ENCODE measurements at places on chromosomes 13 and 19.

GRCh38 chr19:33562636-33563035 lies 41.0 kb upstream of the PEPD start:
- no peak for DNase-seq

DNA sequence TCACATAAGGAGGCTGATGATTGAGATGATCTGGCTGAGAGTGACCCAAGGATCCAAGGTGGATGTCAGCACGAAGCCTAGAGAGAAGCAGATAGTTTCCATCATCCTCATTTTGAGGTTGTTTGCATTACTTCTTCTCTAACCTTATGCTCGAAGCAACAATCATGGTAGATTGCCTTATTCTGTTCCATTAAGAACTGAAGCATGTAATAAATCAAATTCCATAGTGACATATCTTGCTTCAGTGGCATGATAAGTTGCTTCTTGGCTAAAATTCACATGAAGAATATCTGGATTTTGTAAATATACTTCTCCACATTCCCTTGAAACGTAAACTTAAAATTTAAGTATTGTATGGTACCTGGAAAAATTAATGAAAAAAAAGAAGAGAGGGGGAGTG lies 377.8 kb upstream of the DACH1 start:
- DNase-seq: no peak

DNA sequence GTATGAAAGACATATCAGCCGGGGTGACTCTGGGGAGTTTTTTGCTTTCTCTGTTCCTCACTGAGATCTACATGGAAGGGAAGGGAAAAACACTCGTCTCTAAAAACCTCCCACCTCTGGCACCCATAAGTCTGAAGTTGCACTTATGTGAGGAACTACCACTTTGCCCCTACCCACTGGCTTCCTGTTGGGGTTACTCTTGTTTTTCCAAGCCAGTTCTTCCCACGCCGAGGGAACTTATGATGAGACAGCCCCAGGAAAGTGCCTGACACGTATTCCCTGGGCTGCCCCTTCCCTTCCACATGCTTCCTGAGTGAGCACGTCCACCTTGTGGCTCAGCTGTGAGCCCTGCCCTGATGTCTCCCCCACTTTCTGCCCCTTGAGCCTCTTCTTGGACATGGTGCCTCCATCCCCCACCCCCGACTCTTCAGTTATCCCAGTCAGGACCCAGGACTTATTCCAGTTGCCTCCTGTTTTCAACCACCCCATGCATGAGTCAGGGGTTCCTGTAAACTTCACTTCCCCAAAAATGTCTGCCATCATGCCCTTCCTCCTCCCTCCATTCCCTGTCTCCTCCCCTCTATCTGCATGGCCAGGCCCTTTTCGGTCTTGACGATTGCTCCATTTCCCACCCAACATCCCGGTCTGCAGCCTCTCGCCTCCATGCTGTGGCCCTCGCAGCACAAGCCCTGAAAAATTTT lies 5.1 kb upstream of the SIGLEC7 start:
- no peak for DNase-seq

DNA sequence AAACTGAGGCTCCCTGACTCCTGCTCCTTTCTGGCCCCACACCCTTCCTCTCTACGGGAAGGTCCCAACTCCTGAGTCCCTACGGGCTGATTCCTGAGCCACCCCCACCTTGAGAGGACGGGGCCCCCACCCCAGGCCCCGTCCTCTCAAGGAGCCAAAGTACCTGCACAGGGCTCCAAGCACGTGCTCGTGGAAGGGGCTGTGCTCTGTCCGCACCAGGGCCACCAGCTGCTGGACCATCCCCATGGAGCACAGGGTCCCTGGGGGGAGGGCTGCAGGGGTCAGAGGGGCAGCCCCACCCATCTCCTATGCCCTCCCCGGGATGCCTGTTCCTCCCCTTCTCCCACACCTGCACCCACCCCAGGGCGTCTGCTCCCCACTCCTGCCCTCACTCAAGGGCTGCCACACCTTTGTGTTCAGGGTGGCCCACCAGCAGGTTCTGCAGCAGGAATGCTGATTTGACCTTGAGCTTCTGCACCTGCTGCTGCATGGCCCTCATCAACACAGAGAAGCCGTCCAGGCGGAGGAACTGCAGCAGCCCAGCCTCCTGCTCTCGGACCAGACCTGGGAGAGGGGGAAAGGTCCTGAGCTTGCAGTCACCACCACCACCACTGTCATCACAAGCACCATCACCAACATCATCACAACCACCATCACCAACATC lies 7.0 kb upstream of the PPP6R1 start:
- DNase-seq: no peak

GRCh38 chr13:66974174-66974573 lies 256.0 kb downstream of the PCDH9 start:
- DNase-seq: peak; percentile 6

DNA sequence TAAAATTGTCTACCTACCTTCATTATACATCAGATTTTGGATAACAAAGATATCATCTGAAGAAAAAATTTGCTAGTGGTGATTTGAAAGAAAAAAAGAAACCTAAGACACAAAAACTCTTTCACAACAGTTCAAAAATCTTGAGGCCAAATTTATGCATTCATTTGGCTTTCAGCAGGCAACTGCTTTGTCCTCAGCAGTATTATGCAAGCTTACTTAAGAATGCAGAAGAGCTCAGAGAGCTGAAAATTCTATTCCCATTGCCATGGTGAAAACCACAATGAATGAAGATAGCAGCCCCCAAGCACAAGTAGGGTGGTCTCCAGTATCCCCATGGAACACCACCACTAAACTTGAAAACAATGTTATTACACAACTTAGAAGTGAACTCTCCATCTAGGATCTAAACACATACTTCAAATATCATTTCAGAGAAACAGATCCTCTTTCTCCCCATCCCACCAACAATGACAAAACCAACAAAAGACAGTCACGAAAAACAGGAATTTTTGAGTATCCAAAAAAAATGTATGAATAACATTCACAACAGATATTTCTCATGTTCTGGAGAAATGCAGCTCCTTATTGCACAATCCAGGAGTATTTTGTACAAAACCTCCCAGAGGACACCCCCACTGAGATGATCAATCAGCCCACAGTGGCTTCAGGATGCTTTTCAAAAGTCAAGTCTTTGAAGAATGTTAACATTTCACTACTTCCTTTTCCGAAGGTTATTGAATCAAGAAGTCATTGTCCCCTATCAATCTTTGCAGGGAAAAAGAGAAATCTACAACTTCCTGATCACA lies 192.7 kb downstream of the LHFPL6 start:
- peak; percentile 93 for DNase-seq

GRCh38 chr13:44629465-44630183 lies 53.5 kb upstream of the TSC22D1 start:
- DNase-seq: peak; percentile 29

GRCh38 chr13:26629260-26629825 lies 71.9 kb downstream of the WASF3 start:
- peak; percentile 40 for DNase-seq

- DNase-seq: no peak
These were observed 117.7 kb upstream of the CACNA1A start for GRCh38 chr19:13623716-13624710.

DNA sequence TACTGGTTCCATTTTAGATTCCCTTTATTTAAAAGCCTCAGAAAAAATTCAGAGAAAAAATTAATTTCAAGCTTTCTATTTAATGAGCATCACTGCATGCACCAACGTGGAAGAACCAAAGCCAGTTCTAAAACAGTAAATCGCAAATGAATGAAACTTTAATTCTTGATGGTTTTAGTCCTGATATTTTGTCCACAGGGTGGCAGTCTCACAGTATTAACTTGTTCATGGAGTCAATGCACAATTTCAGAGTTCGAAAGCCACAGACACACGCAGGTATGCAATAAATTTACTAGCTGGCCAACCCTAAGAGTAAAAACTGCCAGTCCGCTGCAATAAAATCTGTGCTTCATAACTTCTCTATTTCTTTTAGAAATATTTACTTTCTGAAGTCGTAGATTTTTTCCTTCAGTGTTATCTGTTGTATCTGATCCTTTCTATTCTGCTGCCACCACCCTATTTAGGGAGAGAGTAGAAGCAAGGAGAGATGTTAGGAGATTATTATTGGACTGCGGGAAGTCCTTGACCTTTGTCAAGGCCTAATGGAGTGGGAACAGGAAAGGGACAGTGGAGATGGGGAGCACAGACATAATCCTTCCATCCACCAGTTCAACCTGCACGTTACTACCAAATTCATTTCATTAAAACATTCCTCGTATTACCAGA lies 7.0 kb upstream of the WBP4 start:
- peak; percentile 78 for DNase-seq

- no peak for DNase-seq
These were observed 91.0 kb downstream of the COL4A1 start for GRCh38 chr13:110216006-110216397.

DNA sequence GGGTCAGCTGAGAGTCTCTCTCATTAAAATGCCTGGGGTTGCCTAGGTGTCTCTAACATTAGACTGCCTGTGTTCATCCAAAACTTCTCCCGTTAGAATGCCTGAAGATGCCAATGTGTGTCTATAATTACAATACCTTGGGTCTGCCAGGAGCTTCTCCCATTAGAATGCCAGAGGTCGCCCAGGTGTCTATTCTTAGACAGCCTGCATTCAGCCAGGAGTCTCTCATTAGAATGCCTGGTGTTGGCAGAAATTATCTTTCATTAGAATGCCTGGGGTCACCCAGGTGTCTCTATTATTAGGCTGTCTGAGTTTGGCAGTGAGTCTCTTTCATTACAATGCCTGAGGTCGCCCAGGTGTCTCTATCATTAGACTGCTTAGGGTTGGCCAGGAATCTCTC lies 1560.2 kb downstream of the UQCRFS1 start:
- no peak for DNase-seq

DNA sequence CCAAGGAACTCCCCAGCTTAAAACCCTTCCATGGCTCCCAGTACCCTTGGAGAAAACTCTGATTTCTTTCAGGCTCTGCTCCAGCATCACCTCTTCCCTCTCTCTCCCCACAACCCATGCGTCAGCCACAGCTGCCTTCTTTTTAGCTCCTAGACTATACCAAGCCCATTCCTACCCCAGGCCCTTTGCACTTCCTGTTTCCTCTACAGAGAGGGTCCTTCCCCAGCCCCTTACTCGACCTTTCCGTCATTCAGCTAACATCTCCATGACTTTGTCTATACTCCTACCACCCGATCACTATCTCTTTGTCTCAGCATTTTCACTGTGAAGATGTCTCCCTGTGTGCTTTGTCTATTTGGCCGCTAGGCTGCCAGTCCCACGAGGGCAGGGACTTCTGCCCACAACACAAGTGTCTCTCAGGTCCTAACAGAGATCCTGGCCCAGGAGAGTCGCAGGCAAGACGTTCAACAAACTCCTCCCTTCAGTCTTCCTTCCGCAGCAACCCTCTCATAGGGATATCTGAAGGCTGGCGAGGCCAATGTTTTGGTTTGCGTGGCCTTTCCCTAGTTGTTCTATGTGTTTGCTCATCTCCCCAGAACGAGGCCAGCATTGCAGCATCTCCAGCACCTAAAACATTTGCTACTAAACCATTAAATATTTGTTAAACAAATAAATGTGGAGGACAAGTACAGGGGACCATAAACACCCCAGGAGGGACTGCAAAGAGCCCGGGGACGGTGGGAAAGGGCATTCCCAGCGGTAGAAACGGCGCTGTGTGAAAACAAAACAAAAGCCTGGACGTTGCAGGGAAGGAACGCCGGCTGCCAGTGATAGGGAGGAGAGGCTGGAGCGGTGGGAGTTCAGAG lies 816 bp downstream of the CCNP start:
- DNase-seq: peak; percentile 56

DNA sequence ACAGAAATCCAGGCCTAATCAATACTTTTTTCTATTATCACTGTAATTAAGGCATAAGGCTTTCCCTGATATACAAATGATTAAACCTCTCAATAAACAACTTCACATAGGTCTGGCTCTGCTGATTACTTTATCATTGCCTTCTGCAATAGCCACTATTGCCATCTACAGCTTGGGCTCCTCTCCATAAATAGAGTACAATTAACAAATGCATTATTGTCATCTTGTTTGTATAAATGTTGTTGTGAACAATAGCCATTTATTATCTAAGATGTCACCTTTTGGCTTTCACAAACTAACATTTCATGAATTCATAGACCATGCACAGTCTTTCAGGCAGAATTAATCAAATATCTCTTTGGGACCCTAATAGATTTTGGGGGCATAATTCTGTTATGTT lies 53.3 kb downstream of the NHLRC3 start:
- no peak for DNase-seq
